Kidney epithelial cell (primary cell): ENCODE measurements at places on chromosomes 11 and 22. TPM values are rescaled to one million over a fixed set of nuclear protein-coding genes. Genes with fewer than 3 reads are reported as not detected.

GRCh38 chr22:49929211-49929979 is 11.0 kb downstream of the CRELD2 start:
- no peak for DNase-seq

GRCh38 chr22:42560781-42561180 is 7.0 kb downstream of the SERHL2 start:
- no peak for DNase-seq

MMP13 gene
- 0.13 TPM in 1 of 2 replicates, not detected in the other for total RNA-seq

CHRNA10 gene
- total RNA-seq: 0.54 and 2.3 TPM in 2 replicates

DNA sequence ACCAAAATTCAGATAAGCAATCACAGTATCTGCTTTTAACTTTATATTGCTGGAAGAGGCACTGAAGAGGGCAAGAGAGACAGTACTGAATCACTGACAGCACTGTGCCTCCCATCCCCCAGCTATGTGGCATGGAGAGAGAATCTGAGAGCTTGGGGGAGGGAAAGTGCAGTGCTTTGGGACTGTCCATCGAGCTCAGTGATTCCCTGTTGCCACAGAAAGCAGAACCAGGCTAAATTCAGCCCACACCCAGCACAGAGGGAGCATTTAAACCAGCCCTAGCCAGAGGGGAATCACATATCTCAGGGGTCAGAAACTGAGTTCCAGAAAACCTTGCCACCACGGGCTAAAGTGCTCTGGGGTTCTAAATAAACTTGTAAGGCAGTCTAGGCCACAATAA is 44.3 kb downstream of the KCNQ1 start:
- DNase-seq: no peak

- DNase-seq: peak; percentile 48
These were observed 14.3 kb downstream of the EIF3M start for GRCh38 chr11:32597921-32598320.
